ENCODE measurements at places on chromosomes 16 and 17.

DNA sequence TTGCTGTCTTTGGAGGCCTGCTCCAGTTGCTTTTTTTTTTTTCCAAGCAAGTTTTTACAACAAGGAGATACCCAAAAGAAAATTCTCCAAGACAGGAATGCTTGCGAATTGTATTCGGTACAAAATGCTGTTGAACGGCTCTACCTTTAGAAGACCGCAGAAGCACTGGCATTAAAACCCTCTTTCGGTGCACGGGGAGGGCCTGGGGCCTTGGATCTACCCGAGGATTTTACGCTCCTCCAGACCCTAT is 1.3 kb upstream of the HELZ start:
- DNase-seq = no peak

DNA sequence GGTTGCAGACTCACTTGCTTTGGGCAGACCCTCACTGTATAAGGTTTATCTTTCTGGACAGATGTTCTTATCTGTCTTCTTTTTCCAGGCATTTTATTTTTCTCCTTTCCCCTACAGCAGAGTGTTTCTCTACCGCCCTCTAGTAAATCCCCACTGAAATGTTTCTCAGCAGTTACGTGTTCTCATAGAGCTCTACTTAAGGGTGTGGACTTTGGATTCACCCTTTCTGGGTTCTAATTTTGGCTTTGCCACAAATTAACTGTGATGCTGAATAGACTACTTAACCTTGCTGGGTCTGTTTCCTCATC is 2.0 kb downstream of the ADAT1 start:
- no peak for DNase-seq

GRCh38 chr17:6018788-6019187 is 51.4 kb upstream of the WSCD1 start:
- DNase-seq = no peak

DNA sequence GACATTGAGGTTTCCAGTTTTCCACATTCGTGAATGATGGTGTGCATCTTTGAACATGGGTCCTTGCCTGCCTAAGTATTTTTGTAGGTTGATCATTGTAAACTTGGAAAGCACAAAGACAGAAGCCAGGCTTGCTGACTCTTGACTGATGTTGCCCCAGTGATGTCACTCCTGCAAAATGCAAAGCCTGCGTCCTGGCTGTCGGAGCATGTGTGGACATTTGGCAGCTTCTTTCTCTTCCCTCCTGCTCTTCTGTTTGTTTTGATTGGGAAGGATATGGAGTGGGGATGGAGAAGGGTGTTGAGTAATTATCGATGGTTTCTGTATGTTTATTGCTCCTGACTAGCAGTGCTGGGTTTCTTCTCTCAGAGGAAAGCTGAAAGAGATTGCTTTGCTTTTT is 3.2 kb downstream of the NDE1 start:
- DNase-seq = no peak

DNA sequence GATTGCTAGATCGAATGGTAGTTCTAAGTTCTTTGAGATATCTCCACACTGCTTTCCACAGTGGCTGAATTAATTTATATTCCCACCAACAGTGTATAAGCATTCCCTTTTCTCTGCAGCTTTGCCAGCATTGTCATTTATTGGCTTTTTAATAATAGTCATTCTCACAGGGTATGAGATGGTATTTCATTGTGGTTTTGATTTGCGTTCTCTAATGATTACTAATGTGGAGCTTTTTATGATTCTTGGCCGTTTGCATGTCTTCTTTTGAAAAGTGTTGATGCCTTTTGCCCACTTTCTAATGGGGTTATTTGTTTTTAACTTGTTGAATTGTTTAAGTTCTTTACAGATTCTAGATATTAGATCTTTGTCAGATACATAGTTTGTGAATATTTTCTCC is 36.5 kb upstream of the BCAS3 start:
- no peak for DNase-seq
